Stimulated activated CD4-positive, alpha-beta T cell treated with anti-CD3 and anti-CD28 coated beads, Interleukin-12 subunit alpha, Interleukin-12 subunit beta, amount 100 ng/mL, for 4 hours (primary cell): ENCODE measurements at places on chromosomes 5 and 9.

GRCh38 chr9:8332871-8333270 lies 533.3 kb upstream of the DMAC1 start:
- DNase-seq, result no peak

- DNase-seq, result no peak
Measured at GRCh38 chr5:112192866-112193265, 226.2 kb downstream of the EPB41L4A start.

- no peak for DNase-seq
Measured at GRCh38 chr5:24232929-24233498, 411.8 kb downstream of the CDH10 start.

GRCh38 chr5:137734331-137734730 lies 1.6 kb downstream of the KLHL3 start:
- DNase-seq, result no peak

DNA sequence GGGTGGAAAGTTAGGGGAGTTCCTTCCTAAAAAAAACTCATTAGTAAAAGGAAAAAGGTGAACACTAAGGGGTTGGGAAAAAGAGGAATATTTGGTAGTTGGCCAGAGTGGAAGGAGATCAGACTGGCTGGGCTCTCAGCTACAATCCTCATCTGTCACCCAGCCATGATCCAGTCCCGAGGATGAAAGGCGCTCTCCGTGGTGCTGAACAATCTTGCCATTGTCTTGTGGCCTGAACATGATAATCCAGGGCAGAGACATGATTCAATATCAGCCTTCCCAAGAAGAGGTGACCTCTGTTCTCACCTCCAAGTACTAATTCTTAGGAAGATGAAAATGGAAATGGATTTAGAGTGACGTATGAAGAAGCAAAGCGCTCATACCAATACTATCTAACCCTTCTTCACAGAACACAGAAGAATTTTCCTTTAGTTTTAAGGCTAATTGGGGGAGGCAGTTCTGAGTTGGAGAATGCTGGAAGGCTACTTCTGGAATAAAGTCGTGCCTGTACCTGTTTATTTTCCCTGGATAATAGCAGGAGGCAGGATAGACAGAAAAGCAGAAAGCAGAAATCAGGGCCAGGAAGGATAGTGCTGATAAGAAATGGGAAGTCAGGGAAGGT lies 36.6 kb upstream of the MYORG start:
- peak; percentile 17 for DNase-seq

- no peak for DNase-seq
Measured at GRCh38 chr9:37909326-37909725, 5.4 kb upstream of the SLC25A51 start.
